D721Med (cell line): ENCODE measurements at places on chromosomes 3 and 15.

DNA sequence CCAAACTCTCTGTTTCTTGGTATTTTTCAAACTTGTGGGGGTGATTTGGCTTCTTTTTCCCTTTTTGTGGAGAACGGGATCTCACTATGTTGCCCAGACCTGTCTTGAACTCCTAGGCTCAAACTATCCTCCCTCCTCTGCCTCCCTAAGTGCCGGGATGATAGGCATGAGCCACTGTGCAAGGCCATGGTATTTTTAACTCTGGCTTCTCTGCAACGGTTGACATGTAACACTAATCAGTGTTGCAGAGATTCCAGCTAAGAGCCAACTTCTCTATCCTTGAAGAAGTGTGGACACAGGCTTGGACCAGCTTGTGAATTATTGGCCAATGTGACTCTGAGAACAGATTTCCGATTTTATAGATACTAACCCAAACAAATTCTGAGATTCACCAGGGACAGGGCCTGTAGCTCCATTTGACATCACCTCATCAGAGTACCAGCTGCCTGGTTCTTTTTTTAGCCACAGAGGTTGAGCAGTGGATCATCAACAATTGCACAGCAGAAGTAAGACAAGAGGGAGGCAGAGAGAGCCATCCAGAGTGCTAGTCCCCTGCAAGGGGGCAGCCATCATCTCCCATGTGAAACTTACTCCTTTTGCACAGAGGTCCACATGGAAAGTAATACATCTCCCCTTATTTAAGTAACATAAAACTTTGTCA, 98.1 kb upstream of the SYNPR start:
- no peak for DNase-seq

GRCh38 chr3:46986055-46986730, 6.7 kb downstream of the NBEAL2 start:
- no peak for DNase-seq

DNA sequence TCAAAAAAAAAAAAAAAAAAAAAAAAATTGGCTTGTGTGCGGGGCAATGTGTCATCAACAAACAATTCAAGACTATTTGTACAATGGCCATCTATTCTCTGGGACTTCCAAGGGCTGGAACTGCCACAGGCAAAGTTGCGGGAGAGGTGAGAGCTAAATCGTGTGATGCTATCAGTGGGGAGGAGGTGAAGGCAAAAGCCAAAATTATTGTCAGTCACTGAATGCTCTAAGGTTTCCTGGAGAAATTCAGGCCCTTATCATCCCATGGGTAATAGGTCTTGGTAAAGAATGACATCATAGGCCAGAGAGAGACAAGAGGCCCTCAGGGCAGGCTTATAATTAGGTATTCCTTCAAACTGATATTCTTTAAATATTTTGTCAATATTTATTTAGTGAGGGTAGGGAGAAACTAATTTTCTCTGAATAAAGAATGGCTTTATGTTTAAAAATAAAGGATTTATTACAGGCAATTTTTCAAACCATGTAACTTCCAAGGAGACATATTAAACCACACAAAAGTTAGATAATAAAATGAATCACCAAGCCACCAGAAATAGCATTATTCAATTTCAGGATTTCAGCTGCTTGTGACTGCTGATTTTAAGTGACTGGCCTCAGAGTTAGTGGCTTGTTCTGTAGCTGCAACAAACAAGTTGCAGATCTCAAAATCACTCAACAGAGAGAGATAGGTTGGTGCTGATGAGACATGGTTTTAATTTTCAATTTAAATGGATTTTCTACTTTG, 226.3 kb upstream of the MRPL3 start:
- DNase-seq, result no peak

- DNase-seq, result no peak
Observed at GRCh38 chr15:89633585-89633984, 21.7 kb downstream of the KIF7 start.

DNA sequence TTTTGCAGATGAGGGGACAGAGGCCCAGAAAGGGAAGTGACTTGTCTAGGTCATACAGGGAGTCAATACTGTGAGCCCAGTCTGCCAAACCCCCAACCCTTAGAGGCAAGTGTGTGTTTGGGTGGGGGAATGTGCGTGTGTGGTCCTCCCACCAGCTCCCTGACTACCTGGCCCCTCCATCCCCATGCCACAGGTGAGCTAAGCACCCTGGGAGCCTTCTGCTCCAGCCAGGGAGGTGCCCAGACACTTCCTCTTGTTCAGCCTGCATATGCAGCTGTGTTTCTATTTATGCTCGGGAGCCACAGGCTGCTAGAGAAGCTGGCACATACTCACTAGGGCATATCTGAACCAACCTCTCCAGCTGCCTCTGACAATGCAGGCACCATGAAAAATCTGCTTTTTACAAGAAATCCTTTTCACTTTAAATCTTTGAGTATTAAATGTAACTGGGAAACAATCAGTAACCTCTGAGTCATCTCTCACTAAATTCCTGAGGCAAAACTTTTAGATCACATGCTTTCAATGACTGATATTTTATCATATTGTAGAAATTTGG, 20.7 kb downstream of the TBC1D2B start:
- DNase-seq, result no peak

- no peak for DNase-seq
Observed at GRCh38 chr15:41894251-41894790, 468 bp upstream of the SPTBN5 start.

- no peak for DNase-seq
Observed at GRCh38 chr15:51579012-51579411, 43.6 kb downstream of the DMXL2 start.

- DNase-seq, result no peak
Observed at GRCh38 chr3:5054098-5054497, 68.0 kb upstream of the ARL8B start.

DNA sequence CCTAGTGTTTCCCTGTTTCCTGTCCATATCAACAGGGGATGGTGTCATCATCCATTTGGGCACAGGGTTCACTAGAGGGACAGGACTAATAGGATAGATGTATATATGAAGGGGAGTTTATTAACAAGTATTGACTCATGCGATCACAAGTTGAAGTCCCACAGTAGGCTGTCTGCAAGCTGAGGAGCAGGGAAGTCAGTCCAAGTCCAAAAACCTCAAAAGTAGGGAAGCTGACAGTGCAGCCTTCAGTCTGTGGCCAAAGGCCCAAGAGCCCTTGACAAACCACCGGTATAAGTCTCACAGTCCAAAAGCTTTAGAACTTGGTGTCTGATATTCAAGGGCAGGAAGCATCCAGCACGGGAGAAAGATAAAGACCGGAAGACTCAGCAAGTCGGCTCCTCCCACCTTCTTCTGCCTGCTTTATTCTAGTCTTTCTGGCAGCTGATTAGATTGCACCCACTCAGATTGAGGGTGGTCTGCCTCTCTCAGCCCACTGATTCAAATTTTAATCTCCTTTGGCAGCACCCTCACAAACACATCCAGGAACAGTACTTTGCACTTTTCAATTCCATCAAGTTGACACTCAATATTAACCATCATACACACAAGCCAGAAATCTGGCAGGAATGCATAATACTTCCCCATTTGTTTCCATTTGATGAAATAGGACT, 43.4 kb downstream of the CD200 start:
- no peak for DNase-seq

GRCh38 chr3:190024912-190025311, 95.8 kb downstream of the P3H2 start:
- no peak for DNase-seq

DNA sequence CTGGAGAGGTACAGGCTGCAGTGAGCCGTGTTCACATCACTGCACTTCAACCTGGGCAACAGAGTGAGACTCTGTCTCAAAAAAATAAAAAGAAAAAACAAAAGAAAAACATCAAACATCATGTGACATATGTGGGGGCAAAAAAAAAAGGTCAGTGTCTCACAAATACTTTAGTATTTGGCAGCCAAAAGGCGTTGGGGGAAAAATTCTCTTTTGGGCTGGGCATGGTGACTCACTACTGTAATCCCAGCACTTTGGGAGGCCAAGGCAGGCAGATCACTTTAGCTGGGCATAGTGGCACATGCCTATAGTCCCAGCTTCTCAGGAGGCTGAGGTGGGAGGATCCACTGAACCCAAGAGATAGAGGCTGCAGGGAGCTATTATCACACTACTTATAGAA, 47.6 kb downstream of the TMCC1 start:
- no peak for DNase-seq

GRCh38 chr3:4985330-4986174, 6.3 kb downstream of the BHLHE40 start:
- no peak for DNase-seq

DNA sequence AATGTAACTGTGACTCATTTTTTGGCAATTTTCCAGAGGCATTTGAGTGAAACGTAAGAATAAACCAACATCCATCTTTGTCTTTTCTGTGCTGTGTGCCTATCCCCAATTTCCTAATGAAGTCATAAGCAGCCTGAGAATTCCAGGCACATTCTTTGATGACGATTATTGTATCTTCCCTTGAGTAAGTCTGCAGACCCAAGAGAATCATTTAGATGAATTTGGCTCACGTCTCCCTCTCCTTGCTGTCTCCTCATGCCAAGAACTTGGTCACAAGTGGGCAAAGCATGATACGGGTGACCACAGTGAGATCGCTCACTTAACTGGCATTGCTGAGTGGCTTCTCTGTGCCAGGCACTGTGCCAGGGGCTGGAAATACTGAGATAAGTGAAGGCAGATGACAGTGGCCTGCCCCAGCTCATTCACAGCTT, 384.5 kb upstream of the IL12A start:
- no peak for DNase-seq

DNA sequence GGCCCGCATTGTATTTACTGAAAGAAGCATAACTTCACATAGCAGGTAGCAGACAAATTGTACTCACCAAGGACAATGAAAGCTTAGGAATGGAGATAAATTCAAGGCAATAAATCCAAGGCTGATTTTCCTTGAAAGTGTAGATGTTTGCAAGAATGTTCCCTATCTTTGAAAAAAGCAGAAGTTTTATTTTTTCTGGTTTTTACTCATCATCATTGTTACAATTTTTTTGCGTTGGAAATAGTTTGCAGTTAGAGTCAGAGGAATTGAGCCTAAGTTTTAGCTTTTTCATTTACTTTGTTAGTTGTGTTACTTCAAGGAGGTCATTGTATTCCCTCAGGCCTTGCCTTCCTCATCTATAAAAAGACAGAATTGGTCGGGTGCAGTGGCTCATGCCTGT, 213.9 kb upstream of the TBL1XR1 start:
- no peak for DNase-seq

DNA sequence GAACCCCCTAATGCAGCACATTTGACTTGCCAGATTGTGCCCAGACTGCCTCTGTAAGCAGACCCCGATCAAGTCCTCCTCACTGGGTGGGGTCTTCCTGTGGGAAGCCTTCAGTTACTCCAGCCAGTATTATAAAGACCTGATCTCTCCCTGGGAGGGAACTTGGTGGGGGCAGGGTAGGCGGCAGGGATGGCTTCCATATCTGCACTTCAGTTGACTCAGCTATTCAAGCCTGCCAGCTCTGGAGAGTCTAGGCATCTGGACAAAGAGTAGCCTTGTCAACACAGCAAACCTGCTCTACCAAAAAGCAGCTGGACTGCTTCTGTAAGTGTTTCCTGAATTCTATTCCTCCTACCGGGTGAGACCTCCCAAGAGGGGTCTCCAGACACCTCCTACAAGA, 21.0 kb upstream of the SLC25A38 start:
- no peak for DNase-seq

GRCh38 chr3:65713016-65713415, 325.7 kb downstream of the MAGI1 start:
- DNase-seq, result no peak

GRCh38 chr15:74889883-74890664, at the start of gene MPI:
Gene MPI (plus strand): TSS chr15:74890042. CDS start chr15:74890074, 32 bp downstream.
- DNase-seq, result peak; percentile 98

GRCh38 chr3:58640700-58641372, 25.7 kb downstream of the FAM3D start:
- DNase-seq, result peak; percentile 65

DNA sequence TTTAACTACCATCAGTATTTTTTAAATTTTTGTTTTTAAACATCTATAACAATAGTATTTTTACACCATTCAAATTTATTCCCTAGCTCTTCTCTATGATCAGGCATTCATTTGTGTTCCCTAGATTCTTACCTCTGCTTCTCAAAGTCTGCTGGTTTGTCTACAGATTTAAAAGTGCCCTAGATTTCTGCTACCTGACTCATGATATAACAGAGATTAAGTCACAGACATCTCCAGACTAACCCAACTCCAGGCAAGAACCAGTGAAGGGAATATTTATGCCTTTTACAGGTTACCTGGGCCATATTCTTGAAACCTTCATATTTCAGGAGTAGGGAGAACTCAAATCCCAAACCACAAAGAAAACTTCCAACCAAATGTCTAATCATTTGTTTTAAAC, 38.8 kb downstream of the ADAM10 start:
- DNase-seq, result no peak

GRCh38 chr3:123688241-123688747, 103.4 kb upstream of the HACD2 start:
- DNase-seq, result no peak

DNA sequence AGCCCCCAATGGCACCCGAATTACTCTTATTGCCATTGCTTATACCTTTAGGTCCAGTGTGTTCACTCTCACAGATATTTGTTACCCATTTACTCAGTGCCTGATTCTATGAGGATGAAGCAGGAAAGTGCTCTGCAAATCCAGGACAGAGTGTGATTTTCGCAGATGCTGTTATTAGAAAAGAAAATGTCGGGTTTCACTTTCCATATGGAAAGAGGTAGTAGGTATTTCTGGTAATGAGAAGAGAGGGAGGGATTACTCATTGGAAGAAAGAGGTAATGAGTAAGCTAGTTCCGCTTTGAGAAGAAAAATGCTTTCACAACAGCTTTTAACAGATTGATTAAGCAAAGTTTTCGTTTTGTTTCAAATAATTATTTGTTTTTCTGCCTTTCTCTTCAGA, 336.3 kb upstream of the CFAP20DC start:
- DNase-seq, result no peak

- DNase-seq, result peak; percentile 48
Observed at GRCh38 chr15:69513986-69514385, 61.4 kb downstream of the RPLP1 start.

DNA sequence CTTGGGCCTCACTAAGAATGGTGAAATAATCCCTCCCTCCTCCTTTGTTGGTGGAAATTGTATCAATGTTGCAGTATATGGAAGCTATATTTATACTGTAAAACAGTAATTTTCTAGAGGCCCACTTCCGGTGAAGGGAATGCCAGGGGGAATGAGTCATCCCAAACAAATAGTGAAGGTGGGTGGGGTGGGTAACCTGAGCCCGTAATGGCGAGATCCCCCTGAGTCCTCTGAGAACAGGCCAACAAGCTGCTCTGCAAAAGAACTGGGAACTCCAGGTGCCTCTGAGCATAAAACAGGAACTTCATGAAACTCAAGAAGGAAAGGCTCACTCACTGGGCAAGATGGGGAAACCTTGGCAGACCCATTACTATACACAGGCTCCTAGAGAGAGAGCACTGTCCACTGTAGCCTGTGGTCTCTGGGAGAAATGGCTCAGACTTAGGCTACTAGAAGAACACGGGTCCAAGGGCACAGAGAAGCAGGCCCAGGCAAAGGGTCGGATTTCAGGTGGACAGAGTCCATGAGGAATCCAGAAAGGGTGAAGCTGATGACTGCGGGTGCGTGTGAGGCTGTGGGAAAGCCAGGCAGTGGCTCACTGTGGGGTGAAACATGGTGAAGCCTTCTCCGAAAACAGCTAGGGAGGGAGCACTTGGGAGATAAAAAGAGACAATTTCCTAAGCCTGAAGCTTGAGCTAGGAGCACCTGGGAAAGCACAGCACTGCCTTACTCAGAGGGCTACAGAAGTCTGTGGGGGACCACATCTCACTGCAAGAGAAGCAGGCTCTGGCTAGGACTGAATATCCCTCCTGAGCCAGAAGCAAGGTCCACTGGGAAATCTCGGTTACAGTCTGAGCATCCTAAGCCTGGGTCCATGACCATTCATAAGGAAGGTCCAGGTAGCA, 19.8 kb downstream of the LARP6 start:
- no peak for DNase-seq

- no peak for DNase-seq
Observed at GRCh38 chr15:90838139-90838538, 30.2 kb upstream of the FURIN start.
